Fibroblast of the aortic adventitia (primary cell): ENCODE measurements at places on chromosomes 3 and 15. TPM values are rescaled to one million over a fixed set of nuclear protein-coding genes. Genes with fewer than 3 reads are reported as not detected.

CLDN16 gene
- total RNA-seq, result 0.09 TPM in 1 of 2 replicates, not detected in the other

SFMBT1 gene
- 7.5 and 12.5 TPM in 2 replicates for total RNA-seq

GOLGA8T gene
- total RNA-seq, result not detected in 2 replicates

TMEM43 gene
- 109 and 134 TPM in 2 replicates for total RNA-seq

TEX55 gene
- not detected in 2 replicates for total RNA-seq

COX5A gene
- total RNA-seq, result 5.3 and 63.0 TPM in 2 replicates

ACP3 gene
- total RNA-seq, result 0.63 TPM in 1 of 2 replicates, not detected in the other

CHSY1 gene
- total RNA-seq, result 34.4 and 40.9 TPM in 2 replicates

TGM4 gene
- not detected in 2 replicates for total RNA-seq

GRAMD1C gene
- 9.2 and 12.1 TPM in 2 replicates for total RNA-seq

SPTBN5 gene
- 0.18 and 0.57 TPM in 2 replicates for total RNA-seq

RAB6B gene
- total RNA-seq, result 0.36 and 0.49 TPM in 2 replicates

SNRPA1 gene
- 17.5 and 26.2 TPM in 2 replicates for total RNA-seq

TIGIT gene
- total RNA-seq, result 0.18 and 0.33 TPM in 2 replicates

FAM81A gene
- total RNA-seq, result 0.81 and 2.6 TPM in 2 replicates

CAPN3 gene
- 1.6 and 2.5 TPM in 2 replicates for total RNA-seq

KLHL6 gene
- total RNA-seq, result not detected in 2 replicates

EEF1AKMT4 gene
- 1.6 and 2.5 TPM in 2 replicates for total RNA-seq

THUMPD3 gene
- 31.6 and 48.3 TPM in 2 replicates for total RNA-seq
